ENCODE measurements at places on chromosomes 2 and 18.

DNA sequence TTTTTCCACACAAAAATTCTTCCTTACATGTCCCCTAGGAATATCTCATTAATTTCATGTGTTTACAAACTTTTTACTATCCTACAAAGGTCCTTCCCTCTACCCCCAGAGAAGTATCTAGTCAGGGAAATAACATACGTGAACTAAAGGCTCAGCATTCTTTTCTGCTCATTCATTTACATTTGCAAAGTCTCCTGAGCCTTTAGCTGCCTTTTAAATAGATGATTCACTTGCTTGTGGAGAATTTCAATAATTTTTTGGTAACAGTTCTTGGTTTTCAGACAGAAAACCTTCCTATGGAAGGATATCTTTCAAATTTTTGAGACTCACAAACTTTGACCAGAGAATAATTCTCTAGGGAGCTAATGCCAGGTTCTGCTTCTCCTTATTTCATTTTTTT lies 81.5 kb upstream of the RMDN2 start:
- no peak for DNase-seq

- no peak for DNase-seq
Measured at GRCh38 chr2:239236808-239237205, 164.0 kb downstream of the HDAC4 start.

DNA sequence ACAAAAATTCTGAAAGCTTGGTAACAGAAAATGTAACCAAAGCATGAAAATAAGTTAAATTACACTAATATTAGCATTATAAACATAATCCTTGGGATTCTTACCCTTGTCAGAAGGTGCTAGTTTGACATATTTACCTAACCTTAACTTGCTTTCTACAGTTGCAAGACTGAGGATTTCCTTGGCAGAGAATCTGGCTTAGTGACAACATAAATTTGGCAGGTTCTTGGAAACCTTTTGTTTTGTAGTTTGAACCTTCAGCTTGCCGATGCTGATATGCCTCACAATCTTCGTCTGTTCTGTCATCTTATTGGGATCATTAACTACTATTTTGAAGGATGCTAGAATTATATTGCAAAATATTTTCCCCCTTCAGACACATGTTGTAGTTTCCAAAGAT lies 3.4 kb downstream of the XIRP2 start:
- DNase-seq: no peak

DNA sequence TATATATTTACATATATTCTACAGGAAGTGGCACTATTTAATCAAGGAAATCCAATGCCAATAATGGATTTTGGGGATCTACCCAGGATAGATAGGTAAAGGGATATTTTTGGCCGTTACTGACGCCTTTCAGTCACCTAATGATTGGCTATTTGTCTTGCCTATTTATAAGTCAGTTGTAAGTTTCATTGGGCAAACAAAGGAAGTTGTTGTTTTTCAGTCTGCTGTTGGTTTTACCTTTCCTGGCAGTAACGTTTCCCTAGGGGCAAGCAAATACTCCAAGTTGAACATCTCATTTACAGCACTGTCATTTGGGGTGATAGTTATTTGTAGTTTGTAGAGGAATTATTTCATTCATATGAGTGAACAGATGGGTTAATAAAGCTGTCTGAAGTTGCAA lies 17.0 kb upstream of the LANCL1 start:
- DNase-seq: no peak
